NCI-H146 (cell line): ENCODE measurements at places on chromosomes 3 and 15.

GRCh38 chr3:36305929-36306520, 74.3 kb upstream of the STAC start:
- DNase-seq, result no peak

DNA sequence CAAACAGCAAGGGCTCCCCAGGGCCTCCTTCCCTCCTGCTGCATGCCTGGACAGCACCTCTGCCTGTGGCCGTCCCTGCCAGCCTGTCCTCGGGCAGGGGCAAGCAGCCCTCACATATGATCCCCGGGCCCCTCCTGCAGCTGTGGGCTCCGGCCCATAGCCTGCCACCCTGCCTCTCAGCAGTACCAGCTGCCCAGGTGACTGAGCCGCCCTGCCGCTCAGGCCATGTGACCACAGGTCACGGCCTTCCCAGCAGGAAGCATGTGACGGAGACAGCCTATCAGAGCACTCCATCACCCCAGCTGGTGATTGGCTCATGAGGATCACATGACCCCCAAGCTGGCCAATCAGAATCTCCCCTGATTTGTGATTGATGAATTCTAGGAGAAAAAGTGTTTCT, 23.9 kb downstream of the ALDH1L1 start:
- peak; percentile 60 for DNase-seq

- DNase-seq, result no peak
Observed at GRCh38 chr3:100195375-100195774, 65.4 kb upstream of the TBC1D23 start.

DNA sequence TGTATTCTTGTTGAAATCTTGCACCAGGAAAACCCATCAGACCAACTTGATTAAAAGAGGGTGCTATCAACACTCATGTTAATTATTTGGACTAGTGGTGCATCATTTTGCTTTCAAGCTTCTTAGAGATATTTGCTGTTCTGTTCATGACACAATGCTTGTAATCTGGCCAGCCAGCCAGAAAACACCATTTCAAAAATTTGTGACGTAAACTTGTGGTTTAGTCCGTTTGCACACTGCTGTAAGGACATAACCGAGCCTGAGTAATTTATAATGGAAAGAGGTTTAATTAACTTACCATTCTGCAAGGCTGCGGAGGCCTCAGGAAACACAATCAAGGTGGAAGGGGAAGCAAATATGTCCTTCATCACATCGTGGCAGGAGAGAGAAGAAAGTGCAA, 374.3 kb upstream of the TGFBR2 start:
- DNase-seq, result no peak

GRCh38 chr15:90011705-90012104, 10.6 kb downstream of the ZNF710 start:
- DNase-seq, result no peak

GRCh38 chr15:52683580-52683979, 4.4 kb upstream of the ATOSA start:
- DNase-seq, result no peak

DNA sequence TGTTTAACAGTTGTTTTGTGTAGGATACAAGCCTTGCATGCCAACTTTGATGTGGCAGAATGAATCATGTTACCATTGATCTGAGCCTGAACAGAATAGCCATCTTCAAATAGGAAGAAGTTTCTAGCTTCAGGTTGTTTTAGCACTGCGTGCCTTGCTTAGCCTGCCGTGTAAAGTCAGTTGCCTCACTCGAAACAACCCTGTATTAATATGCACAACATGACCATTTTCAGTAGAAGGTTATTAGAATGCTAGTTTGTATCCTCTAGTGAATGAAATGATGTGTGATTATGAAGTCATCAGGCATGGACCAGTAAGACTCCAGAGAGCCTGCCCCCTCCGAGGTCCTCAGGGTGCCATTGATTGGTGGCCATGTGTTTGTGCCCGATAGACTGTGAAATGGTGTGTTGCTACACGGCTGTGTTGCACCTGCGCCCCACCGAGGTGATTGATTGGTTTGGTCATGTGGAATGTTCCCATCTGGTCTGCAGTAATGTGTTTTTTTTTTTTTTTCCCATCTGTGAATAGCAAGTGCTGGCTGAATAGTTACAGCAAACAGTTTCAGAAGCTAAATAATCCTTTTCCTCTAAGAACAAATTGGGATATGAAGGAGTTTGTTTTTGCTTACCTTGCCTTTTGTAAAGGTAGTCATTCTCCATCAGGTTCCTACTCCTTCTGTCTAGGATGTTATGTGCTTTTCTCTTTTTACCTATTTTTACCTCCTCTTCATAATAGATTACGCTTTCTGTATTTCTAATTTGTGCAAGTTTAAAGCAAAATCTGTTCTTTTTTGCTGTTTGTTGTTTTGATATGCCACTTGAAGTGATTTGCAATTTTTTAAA, 214.9 kb downstream of the TCF12 start:
- peak; percentile 94 for DNase-seq

DNA sequence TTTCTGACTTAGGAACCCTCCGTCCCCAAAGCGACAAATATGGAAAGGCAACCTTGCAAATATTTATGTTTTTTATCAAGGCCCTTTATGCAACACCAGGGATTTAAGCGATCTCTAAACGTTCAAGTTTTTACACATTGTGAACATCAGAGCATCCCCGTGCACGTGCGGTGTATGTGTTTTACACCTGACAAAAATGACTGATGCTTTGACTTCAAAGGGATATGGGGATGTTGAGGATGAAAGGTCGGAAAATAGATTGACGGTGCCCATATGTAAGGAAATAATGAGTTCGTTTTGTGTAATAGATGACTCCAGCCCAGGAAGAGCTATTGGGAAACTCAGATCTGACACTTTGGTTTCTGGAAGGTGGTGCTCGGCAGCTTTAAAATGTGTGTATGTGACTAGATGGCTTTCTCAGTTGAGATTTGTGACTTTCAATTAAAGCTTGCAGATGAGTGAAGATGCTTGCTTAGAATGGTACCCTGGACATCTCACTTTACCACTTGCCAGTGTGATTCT, 866 bp downstream of the SLC49A4 start:
- DNase-seq, result no peak

GRCh38 chr3:71380096-71380495, 203.4 kb downstream of the FOXP1 start:
- no peak for DNase-seq

GRCh38 chr15:40098489-40099261, 10.0 kb downstream of the BMF start:
- peak; percentile 88 for DNase-seq

GRCh38 chr3:193452338-193452737, 73.8 kb upstream of the ATP13A5 start:
- DNase-seq, result peak; percentile 4

GRCh38 chr3:120013481-120013880, 80.8 kb downstream of the GSK3B start:
- DNase-seq, result peak; percentile 12

GRCh38 chr3:11523572-11524101, 120.1 kb downstream of the VGLL4 start:
- peak; percentile 28 for DNase-seq

DNA sequence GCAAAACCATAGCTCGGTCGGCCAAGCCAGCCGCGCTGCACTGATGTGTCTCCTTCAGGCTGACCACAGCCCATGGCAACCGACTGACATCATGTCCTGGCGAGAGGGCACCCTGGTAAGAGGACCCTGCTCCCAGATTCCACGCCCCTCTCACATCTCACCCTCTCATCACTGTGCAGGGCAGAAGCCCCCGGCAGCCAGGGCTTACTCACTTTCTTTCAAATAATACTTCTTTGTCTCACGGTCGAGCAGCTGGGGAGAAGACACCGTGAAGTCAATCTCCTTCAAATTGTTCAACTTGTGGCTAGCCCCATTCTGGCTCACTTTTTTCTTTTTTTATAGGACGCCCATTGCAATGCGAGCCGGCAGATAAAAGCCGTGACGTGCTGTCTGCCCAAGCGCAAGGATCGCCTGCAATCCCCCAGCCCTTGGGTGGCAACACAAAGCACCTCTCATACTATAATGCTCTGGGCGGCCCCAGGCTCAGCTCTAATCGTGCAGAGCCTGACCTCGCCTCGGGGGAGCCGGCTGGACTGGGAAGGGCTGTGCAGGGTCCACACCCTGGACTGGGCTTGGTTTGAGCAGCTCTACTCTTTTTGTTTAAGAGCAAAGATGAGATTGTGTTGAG, 33.6 kb downstream of the VGLL4 start:
- no peak for DNase-seq

DNA sequence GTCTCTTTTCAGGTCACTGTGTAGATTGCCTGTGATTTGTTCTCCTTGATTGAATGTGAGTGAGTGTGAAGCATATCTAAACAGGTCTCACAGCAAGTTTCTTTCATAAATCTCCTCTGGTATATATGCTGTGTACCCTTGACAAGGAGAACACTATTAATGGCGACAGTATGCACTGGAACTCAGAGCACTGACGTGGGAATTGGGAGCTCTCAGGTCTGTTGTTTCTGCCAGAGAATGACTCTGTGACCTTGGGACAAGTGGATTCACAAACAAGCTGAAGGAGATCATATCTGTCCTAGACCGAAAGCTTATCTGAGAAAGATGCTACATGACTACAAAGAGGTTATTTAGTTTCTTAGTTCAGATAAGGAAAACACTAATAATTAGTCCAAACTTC, 326.3 kb upstream of the TPRG1 start:
- DNase-seq, result no peak

DNA sequence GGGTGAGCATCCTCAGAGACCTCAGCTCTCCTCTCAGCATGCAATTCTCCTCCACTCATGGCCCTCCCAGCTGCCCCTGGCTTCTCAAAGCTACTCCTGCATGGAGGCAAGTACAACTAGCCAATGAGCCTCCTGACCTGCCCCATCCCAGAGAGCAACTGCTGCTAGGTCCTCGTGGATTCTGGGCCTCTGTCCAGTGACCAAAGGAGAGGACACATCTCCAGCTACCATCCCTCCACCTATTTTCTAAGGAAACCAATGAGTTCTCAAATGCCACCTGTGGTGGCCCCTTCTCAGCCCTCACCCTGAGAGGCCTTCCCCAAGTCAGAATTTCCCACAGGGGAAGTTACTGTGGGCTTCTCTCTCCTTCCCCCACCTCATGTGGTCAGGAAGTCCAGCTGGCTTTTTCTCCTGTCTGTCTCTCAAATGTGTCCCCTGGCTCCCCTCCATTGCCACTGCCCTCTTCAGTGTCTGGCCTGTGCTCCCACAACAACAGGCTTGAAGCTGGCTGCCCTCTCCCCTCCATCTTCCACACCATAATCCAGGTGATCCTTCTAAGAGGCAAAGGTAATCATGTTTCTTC, 43.0 kb downstream of the LIPC start:
- no peak for DNase-seq

GRCh38 chr3:150365132-150365604, 42.9 kb upstream of the TSC22D2 start:
- no peak for DNase-seq

DNA sequence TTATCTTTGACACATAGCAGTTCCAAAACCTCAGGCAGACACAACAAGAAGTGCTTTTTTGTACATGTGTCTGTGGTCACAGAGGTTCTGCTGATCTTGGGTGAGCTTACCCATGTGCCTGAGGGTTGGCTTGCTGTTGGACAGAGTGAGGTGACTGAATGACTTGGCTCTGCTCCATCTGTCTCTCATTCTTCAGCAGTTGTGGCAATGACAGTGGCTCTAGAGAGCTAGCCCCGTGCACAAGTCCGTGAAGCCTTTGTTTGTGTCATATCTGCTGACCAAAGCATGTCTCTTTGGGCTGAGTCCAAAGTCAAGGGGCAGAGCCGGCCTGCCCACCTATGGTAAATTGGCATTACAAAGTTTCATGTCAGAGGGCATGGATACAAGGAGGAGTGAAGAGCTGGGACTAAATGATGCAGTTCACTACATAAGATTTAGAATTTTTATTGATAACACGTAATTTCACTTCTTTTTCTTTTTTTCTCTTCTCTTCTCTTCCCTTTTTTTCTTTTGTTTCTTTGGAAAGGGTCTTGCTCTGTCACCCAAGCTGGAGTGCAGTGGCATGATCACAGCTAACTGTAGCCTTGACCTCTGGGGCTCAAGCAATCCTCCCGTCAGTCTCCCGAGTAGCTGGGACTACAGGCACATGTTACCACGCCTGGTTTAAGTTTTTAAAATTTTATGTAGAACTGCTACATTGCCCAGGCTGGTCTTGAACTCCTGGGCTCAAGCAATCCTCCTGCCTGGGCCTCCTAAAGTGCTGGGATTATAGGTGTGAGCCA, 77.9 kb downstream of the ITPR1 start:
- no peak for DNase-seq

GRCh38 chr3:104628185-104628789, 738.4 kb upstream of the ALCAM start:
- DNase-seq, result peak; percentile 22
